ENCODE measurements at places on chromosomes 3 and 15.
A peak's percentile ranks its signal among the peaks of the same experiment; 100 is the strongest.

- DNase-seq = no peak
Observed at GRCh38 chr15:95865330-95865739, 465.2 kb upstream of the NR2F2 start.

DNA sequence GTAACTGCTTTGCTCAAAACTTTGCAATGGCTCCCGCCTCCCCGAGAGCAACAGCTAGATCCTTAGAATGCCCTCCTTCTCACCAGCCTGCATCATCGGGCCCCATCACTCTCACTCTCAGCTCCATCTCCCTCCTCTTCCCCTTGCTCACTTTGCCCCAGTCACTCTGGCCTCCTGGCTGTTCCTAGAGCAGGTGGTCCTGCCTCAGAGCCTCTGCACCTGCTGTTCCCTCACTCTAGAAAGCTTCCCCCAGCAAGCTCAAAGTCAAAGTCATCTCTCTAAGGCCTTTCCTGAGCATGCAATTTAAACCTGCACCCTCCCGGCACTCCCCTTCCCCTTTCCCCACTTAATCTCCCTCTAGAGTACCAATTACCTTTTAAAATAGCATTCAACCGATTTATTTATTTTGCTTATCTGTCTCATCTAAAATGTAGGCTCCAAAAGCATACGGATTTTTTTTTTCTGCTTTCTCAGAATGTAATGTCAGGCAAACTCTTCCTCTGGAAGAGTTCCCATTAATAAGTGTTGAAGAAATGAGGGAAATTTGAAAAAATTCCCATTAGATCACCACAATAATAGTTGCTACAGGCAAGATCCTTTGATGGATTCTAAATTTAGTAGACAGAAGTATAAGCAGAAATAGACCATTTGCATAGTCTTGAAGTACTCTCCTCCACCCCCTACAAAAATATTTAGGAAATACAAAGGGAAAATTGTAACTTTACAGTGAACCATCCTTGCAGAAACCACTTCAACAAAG is 15.9 kb upstream of the HES1 start:
- DNase-seq = no peak

- no peak for DNase-seq
Observed at GRCh38 chr3:114356066-114356465, 62.2 kb downstream of the TIGIT start.

- no peak for DNase-seq
Observed at GRCh38 chr15:21267671-21268395, 172.5 kb downstream of the POTEB3 start.

- DNase-seq = no peak
Observed at GRCh38 chr3:70383360-70383831, 71.0 kb upstream of the MDFIC2 start.

DNA sequence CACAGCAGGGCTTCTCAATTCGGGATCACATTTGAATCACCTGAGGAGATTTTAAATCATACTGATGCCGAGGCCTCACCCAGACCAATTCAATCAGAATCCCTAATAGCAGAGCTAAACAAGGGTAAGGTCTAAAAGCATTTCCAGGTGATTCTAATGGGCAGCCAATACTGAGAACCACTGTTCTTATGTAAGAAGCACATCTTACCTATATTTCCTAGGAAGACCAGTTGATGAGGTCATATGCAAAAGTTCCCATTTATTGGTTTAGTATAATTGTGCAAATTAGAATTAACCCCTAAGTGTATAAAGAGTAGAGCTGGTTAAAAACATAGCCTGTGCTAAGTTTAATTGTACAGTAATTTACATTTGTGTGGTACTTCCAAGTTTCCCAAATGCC is 2.1 kb downstream of the TIGIT start:
- DNase-seq = no peak

DNA sequence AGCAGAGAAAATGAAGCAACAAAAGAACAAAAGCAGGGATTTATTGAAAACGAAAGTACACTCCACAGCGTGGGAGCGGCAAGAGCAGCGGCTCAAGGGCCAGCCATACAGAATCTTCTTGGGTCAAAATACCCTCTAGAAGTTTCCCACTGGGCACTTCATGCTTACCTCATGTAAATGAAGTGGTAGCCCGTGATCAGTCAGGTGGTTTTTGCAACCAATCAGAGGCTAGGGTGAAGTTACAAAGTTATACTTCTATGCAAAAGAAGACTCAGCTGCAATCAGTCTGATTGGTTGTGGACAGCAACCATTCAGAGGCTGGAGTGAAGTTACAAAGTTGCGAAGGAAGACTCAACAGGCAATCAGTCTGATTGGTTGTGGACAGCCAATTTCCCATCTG is 37.8 kb upstream of the TRH start:
- peak; percentile 87 for DNase-seq

GRCh38 chr15:85767785-85768529 is 26.8 kb downstream of the KLHL25 start:
- DNase-seq = no peak

- DNase-seq = no peak
Observed at GRCh38 chr3:77412584-77412983, 372.7 kb downstream of the ROBO2 start.

GRCh38 chr3:135301670-135302069 is 506.6 kb downstream of the EPHB1 start:
- no peak for DNase-seq

DNA sequence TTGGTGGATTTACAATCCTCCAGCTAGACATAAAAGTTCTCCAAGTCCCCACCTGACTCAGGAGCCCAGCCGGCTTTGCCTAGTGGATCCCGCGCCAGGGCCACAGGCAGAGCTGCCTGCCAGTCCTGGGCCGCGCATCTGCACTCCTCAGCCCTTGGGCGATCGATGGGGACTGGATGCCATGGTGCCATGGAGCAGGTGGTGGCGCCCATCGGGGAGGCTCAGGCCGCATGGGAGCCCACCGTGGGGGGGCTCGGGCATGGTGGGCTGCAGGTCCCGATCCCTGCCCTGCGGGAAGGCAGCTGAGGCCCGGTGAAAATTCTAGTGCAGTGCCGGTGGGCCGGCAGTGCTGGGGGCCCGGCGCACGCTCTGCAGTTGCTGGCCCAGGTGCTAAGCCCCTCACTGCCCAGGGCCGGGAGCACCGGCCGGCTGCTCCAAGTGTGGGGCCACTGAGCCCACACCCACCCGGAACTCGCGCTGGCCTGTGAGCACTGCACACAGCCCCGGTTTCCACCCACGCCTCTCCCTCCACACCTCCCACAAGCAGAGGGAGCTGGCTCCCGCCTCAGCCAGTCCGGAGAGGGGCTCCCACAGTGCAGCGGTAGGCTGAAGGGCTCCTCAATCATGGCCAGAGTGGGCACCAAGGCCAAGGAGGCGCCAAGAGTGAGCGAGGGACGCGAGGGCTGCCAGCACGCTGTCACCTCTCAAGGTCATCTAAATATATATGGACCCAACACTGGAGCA is 38.8 kb upstream of the IGSF11 start:
- DNase-seq = no peak

All from pons (tissue), 1 donor.